Central memory CD8-positive, alpha-beta T cell (primary cell): ENCODE measurements at places on chromosomes 6 and 20.

DNA sequence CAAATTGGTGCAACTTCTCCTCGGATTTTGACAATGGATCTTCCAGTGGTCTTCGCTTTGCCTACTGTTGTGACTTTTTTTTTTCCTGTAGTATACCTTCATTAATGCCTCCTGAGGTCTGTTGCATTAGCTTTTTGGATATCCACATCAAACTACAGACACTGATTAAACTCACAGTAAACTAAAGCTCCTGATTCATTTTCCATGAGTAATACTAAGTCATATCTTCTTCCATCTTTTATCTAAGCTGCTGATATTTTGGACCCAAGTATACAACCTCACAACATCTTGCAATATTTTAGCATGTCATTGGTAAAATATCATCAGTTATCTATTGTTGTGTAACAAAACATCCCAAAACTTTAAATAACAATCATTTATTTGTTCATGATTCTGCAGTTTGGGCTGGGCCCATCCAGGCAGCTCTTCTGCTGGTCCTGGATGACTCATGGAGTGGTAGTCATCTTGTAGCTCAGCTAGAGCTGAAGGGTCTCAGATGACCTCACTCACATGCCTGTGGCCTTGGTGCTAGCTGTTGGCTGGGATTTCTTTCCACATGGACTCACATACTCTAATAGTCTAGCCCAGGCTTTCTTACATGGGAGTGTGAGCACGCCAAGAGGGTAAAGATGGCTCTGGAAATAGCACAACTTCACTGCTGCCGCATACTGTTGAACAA is 78.3 kb upstream of the SRSF6 start:
- DNase-seq, result no peak

GRCh38 chr6:159311618-159312017 is 142.4 kb downstream of the FNDC1 start:
- no peak for DNase-seq

DNA sequence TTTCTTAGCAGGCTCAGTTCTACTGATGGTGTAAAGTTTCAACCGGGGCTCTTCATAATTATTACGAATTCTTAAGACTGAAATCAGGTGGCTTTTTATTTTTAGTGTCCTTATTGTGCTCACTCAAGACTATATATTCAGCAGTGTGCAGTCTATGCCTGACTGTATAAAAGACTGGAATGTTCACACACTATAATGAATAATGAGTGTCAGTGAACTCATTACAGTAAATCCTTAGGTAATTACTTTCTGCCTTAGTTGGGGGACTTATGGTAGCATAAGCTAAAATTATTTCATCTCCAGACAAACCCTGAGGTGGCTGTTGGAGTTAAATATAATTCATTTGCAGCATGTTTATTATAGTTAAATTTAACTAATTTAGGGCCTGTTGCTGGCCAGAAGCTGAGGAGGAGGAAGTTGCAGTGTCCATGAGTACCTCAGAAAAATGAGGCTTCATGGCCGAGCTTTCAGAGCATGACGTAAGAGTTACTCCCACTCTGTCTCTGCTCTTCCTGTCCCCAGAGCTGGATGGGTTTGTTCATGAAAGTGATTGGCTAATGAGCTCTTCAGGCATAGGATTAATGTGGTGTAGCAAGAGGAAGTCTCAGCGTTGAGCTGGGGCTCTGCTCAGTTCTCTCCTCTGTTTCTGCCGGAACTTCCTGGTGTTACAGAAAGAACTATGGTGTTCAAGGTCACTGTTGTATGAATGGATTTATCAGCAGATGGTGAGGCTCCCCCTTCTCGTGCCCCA is 335.7 kb downstream of the NRN1 start:
- DNase-seq, result no peak

- DNase-seq, result no peak
Observed at GRCh38 chr20:33704197-33704924, 15.7 kb downstream of the PXMP4 start.

DNA sequence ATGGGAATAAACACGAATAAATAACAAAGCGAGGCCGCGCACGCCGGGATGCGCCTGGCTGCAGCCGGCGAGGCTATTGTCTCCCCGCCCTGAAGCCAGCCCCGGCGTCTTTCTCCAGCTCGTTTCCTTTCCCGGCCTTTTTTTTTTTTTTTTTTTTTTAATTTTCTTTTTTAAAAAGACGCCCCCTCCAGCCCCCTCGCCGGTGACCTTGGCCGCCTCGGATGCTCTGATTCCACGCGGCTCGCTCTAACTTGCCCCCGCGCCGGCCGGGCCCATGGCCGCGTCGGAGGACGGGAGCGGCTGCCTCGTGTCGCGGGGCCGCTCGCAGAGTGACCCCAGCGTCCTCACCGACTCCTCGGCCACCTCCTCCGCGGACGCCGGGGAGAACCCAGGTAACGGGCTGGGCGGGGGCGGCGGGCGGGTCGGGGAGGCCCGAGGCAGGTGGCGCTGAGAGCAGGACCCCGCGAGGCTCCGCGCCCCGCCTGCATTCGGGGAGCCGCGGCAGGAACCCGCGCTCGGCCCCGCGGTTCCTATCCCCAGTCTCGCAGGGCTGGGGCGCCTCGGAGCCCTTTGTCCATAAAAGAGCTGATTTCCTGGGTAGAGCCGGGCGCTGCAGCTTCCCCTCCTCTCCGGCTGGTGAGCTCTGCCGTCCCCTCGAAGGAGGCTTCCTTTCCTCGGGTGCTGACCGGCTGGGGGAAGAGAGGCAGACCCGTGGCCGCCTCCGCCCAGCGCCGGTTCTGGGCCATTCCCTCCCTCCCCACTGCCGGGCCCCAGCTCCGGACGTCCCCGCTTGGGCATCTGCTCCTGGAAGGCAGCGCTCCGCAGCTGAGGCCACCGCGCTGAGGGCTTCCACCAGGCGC is 631 bp downstream of the PHACTR3 start:
- no peak for DNase-seq

GRCh38 chr6:130115036-130115435 is 96.7 kb downstream of the L3MBTL3 start:
- DNase-seq, result no peak

GRCh38 chr6:117498159-117498558 is 15.7 kb downstream of the DCBLD1 start:
- DNase-seq, result no peak

- DNase-seq, result no peak
Observed at GRCh38 chr6:8277769-8278168, 157.6 kb downstream of the SLC35B3 start.

GRCh38 chr6:161273274-161273751 is 548 bp downstream of the AGPAT4 start:
- DNase-seq, result peak; percentile 16

GRCh38 chr6:52393780-52394179 is 26.4 kb upstream of the EFHC1 start:
- no peak for DNase-seq

DNA sequence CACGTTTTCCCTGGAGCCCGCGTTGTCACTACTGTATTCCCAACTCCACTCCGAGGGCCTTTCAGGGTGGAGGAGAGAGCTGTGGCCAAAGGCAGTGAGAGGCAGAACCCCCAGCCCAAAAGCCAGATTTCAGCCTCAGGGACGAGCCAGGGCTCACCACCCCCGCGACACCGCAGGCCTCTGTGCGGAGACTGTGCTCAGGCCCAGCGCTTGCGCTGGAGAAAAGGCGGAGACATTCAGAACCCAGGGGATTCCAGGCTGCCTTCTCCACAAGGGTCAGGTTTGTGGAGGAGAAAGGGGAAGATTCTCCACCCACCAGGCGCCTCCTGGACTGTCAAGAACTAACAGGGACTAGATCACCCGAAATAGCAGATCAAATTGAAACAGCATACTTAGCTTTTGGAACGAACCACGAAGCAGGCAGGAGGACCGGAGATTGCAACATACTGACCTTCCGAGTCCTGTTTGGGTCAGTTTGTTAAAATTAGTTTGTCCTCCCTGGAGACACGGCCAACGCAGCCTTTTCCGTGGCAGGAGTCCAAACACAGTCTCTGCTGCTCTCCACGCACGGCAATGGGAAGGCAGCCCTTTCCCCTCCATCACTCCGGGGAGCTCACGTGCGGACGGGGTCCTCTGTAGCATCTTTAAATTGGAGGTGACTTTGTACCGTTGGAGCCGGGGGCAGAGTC is 14.4 kb downstream of the DLL1 start:
- DNase-seq, result no peak

DNA sequence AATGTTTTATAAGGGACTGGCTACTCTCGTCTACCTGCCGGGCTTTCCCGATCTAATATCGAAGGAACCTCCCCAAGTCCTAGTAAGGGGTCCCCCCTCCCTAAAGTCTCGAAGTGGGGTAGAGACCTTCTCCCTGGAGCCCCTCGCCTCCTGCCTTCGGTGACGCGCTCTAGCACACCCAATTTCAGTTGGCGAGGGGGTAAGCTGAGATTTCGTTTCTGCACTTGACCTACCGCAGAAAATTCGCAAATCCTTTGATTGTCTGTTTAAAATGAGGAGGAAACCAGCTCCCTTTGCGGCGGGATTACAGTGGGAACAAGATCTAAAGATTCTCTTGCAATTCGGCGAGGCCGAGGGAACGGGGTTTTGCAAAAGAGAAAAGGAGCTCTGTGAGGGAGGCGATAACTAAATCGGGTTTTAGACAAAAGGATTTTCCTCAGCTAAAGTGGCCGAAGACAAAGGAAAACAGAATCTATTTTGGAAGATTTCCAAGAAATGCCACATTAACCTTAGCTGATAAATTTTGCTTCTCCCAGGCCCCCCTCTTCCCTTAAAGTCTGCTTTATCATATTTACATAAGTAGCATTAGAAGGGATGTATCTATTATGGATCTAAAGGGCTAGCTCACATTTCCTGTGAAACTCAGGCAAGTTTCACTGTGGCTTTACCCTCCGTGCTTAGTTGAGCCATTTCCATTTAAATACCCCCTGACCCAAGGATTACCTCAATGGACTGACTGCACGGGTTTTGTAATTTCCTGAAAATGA is 8.4 kb downstream of the SIM1 start:
- no peak for DNase-seq

DNA sequence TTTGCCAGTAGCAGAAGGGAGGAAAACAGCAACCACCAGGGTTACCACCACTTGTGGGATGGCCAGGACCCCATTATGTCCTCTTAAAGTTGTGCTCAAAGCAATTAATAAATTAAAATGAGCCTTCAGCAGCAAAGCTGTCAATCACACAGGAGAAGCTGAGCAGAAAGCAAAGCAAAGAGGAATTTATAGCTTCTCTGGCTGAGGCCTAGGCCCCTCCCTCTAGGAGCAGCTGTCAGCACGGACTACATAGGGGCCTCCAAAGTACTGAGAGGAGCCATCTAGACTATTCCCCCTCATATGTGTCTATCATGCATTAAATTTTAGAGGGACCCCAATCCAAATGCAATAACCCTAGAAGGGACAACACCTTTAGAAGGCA is 6.4 kb downstream of the CCND3 start:
- DNase-seq, result no peak

DNA sequence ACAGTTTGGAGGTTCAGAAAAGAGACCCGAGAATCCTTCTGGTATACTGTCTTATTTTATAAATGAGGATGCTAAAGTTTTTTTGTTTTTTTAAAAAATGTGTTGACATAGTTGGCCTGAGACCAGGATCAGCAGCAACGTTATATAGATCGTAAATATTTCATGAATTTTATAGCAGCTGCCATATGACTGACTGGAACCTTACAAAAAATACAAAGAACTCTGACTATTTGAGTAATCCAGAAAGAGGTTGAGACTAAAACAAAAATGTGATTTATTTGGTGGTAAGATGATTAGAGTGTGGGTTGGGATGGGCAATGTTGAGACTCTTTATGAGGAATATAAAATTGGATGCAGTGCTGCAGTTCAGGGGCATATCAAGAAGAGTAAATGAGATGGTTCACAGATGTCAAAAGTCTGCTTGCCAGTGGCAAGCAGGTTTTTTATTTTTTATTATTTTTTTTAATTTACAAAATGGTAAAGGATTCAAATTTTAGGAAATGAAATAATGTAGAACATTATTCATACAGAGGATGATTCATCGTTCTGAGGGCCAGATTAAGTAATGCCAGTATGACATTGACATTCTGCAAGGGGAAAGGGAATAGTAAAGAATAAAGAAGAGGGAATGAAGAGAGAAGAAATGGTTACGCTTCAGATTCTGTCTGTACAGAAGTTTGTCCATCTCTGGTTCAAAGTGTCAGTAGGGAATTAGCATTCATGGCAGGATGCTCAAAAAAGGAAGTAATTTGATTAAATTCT is 58.5 kb downstream of the SCAF8 start:
- no peak for DNase-seq

- DNase-seq, result no peak
Observed at GRCh38 chr6:3750317-3751076, 1.0 kb downstream of the PXDC1 start.

- no peak for DNase-seq
Observed at GRCh38 chr6:33276581-33276863, 401 bp upstream of the B3GALT4 start.

- DNase-seq, result no peak
Observed at GRCh38 chr20:17611290-17611539, 41.3 kb downstream of the DSTN start.

GRCh38 chr6:137284811-137285110 is 65.6 kb upstream of the IFNGR1 start:
- no peak for DNase-seq
